ENCODE measurements at places on chromosomes 16 and 17.

- DNase-seq, result peak; percentile 21
Measured at GRCh38 chr16:88616320-88616719, 22.1 kb upstream of the IL17C start.

- no peak for DNase-seq
Measured at GRCh38 chr17:75778861-75779249, 5.8 kb upstream of the UNK start.

- DNase-seq, result no peak
Measured at GRCh38 chr17:13572581-13572980, 29.1 kb downstream of the HS3ST3A1 start.

GRCh38 chr17:80995131-80995530, 3.5 kb downstream of the CHMP6 start:
- no peak for DNase-seq

DNA sequence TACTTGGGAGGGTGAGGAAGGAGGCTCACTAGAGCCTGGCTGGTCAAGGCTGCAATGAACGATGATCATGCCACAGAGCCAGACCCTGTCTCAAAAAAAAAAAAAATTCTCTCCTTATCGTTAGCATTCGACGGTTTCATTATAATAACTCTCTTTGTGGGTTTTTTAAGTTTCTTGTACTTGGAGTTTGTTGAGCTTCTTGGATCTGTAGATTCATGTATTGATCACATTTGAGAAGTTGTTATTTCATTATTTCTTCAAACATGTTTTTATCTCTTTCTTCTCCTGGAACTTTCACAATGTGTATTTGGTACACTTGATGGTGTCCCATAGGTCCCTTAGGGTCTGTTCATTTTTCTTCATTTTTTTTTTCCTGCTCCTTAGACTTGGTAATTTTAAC, 16.8 kb upstream of the ABCA3 start:
- no peak for DNase-seq
